ENCODE measurements at places on chromosomes 1 and 21.

DNA sequence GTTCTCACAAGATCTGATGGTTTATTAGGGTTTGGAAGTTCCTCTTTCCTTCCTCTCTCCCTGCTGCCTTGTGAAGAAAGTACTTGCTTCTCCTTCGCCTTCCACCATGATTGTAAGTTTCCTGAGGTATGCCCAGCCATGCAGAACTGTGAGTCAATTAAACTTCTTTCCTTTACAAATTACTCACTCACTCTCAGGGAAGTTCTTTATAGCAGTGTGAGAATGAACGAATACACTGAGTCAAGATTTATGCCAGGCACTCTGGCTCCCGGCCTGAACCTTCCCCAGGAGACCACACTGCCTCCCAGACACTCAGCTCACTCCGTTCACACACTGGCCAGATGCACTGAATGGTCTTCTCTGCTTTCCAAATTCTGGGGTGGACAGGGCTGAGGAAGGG lies 308.3 kb upstream of the AJAP1 start:
- DNase-seq = no peak

GRCh38 chr1:80909172-80909784 lies 891.5 kb upstream of the ADGRL2 start:
- no peak for DNase-seq

DNA sequence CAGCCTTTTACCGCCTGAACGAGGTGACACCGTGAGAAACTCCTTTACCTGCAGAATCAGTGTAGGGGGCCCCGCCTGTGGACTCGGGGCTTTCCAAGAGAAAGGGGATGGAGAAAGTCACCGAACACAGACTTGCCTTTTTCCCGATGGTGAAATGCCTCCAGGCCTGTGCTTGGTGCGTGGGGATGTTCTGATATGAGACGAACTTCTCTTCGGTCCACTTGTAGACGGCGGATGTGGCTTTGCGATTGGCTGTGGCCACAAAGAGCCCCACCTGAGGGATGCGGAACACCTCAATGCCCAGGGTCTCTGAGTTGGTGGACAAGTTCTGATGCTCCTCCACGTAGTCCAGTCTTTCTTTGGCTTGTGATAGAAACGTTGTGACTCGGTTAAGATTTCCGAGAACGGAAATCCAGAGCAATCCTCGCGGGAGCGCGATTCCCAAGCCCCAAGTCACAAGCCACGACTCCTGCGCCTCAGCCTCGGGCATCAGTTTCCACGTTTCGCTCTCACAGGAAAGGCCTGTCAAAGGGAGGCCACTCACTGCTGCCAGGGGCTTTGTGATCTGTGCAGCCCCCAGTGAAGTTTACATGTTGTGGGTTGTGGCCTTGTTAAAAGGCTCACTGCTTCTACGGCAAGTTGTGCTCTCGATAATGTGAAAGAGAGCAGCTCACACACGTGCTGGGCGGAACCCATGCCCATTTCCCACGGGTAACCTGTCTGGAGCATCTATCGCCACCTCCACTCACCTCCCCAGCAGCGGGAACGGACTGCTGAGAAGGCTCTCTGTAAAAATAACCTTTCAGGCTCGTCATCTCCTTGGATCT lies 12.6 kb downstream of the KRTAP10-1 start:
- DNase-seq = no peak

- DNase-seq = no peak
Observed at GRCh38 chr1:91809317-91809716, 76.6 kb downstream of the TGFBR3 start.

- DNase-seq = peak; percentile 30
Observed at GRCh38 chr1:31705080-31705866, 1.5 kb upstream of the COL16A1 start.

- DNase-seq = no peak
Observed at GRCh38 chr1:62439652-62440371, 3.0 kb downstream of the USP1 start.

DNA sequence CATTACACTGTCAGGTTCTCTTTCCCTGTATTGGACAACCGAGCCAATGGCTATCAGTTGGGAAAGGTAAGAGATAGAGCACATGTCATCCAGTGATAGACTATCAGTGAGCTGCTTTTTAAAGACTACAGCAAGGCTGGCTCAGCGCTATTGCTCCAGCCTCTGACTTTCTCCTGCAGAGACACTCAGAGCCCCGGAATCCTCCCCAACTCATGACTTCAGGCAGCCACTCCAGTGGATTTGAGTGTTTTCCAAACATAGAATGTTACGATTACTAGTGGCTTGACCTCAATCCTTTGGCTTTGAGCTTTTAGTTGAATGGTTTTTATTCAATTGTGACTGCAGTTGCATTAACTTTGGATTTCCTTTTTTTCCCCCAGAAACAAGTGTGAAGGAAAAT lies 331.9 kb downstream of the DISC1 start:
- DNase-seq = no peak

DNA sequence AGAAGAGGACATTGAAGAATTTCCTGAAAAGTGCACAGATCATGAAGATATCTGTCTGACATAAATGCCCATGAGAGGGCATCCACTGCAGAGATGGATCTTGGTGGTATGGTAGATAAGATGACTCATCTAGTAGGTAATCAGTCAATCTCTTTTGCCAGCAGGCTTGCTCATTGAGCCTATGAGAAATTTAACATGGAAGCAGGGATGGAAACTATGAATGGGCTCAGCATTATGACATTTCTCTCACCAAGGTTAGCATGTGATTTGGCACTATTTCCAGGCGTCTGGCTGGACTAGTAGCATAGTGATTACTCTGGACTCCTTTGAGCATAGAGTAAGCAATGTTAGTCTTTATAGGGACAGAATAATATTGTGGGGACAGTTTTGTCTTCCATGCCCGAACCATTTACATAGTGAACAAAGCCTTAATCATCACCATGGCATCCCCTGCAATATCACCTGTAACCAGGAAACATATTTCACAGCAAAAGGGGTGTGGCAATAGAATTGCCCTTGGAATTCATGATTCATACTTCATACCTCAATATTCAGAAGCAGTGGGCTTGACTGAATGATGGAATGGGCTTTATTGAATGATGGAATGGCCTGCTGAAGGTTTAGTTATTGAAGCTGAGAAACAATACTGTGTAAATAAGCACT lies 7.3 kb downstream of the OR2C3 start:
- no peak for DNase-seq

DNA sequence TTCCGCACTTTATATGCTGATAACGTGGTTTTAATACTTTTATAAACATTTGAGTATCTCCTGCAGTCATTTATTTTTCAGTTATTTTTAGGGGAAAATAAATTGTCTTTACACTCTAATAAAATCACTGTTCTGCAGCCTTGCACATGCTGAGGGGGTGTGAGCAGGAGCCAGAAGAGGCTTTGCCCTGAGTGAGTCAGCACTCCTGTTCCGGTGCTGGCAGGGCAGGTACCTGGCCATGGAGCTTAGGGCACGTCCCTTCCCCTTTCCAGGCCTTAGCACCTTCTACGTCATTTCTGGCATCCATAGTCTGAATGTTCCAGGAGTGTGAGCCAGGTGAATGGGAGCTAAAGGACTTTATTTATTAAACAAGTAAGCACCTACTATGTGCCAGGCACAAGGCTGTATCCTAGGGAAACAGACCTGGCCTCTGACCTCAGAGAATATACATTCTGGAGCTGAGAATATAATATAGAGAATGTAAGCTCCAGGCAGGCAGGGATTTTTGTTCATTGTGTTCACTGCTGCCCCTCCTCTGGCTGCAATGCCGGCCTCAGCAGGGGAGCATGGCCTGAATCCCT lies 402.9 kb downstream of the PTPRU start:
- DNase-seq = no peak

GRCh38 chr1:44820328-44821239 lies 12.3 kb downstream of the BTBD19 start:
- DNase-seq = no peak

DNA sequence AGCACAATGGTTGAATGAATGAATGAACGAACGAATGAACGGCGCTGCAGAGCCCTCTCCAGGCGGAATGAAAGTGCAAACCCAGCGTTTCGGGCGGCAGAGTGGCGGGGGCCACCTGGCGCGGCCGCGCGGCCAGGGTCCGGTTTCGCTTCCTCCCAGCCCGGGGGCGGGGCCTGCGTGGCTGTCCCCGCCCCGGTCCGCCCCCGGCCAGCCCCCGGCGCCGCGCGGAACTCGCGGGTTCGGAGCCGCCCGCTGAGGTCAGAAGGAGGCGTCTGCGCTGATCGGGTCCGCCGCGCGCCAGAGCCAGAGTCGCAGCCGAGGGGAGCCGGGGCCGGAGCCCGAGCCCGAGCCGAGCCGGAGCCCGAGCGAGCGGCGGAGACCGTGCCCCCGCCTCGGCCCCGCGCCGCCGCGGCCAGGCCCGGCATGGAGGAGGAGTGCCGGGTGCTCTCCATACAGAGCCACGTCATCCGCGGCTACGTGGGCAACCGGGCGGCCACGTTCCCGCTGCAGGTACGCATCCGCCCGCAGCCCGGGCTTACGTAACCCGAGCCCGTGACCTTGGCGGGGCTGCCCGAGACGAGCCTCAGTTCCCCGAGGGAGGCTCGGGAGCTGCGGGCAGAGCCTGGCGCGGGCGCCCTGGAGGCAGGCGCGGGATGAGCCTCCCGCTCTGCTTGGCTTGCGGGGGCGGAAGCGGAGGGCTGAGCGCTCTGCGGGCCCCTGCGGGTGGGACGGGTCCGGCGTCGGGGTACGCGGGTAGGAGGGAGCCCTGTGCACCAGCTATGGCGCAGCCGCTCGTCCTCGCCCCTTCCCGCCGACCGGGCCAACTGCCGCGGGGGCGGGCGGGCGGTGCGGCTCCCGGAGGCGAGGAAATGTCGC lies at the start of gene PDXK:
PDXK (plus strand) TSS at position 258 of the 876 bp plus-strand sequence; CDS start at position 424, 166 bp downstream.
- no peak for DNase-seq

DNA sequence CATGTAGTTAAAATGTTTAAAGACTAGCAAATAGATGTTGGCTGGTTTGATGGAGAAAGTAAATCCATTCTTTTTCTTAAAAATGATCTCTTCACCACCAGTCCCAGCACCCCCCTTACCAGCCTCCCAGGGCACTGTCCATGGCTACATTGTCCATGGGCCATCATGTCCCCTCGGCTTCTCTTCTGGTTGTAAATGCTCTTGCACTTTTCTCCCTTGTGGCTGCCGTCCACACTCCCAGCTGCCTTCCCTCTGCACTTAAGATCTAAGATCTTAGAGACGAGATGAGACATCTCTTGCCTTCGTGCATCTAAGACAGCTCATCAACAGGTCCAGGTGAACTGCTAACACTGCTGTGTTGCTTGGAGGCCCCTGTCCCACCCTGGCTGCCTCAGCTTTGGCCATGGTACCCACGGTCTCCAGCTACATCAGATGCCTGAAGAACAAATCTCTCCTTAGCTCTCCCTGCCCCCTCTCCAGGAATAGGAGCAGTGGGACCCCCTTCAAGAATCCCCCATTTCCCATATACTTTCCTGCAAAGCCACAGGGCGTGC lies 11.1 kb downstream of the CAPN2 start:
- DNase-seq = no peak

Measured in thoracic aorta (tissue), 2 donors.